RWPE1 (cell line): ENCODE measurements at places on chromosomes 7 and 10.

- no peak for DNase-seq
These were observed 184.7 kb upstream of the PFKP start for GRCh38 chr10:2882628-2883027.

DNA sequence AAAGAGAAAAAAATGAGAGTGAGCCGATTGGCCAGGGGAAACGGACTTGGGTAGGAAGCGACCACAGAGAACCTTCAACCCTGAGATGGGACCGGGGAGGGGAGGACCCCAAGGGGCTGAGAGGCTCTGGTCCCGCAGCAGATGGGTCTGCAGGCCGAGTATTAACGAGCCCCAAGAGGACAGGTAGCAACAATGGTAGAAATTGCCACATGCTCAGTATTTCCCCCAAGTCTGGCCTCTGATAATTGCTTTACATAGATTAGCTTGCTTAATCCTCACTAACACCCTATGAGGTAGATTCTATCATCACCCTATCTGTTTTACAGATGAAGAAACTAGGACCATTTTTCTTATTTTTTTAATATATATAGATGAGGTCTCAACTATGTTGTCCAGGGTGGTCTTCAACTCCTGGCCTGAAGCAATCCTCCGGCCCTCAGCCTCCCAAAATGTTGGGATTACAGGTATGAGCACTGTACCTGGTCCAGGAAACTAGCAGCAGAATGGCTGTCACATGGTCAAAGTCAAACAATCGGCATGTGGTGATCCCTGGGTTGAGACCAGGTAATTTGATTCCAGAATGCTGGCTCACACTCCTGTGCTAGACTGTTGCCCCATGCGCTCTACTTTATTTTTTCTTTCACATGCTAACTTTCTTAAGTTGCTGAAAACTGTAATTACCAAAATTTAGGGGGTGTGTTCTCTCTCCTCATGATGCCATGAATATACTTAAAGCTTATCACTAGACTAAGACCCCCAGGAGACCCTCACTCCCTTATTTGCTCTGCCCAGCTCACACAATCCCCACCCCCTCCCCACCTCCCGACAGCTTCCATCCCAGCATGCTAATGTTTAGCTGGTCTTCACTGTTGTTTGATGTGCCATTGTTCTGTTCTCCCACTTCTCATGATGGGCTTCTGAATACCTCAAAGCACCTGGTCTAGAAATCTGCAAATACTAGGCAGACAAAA, 67.9 kb upstream of the AFAP1L2 start:
- no peak for DNase-seq

- no peak for DNase-seq
These were observed 27.3 kb downstream of the SGMS1 start for GRCh38 chr10:50596456-50596855.

DNA sequence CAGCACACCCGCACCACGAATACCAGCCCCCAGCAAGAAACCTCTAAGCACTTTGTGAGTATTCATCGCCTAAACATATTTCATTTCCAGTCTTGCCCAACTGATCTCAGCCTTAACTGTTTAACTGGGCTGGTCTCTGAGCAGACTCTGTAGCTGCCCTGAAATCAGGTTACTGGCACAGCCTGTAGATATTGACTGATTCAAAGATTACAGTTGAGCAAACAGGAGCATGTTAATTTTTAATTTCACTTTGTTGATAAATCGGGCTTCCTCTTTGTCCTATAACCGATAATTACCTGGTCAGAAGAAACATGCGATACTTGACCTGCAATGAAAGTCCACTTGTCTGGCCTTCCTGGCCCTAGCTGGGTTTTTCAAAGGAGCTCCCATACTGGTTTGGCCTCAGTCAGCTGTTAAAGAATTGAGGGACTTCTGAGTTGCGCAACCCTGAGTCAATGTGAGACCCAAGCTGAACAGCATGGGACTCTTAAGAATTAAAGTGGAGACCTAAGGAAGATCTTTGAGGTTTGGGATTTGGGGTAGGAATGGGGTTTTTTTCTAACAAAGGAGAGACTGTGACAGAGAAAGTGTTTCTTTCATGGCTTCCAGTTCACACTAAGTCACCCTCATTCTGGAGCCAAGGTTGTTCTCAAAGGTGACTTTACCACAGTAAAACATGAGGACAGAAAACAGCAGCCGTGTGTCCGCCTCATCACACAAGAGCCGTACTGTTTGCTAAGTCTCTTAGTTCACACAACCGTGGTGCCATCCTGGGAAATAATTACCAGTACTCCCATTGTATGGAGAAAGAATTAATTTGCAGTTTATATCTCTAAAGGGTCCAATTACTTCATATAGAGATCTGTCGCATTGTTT, 75.9 kb downstream of the PPP1R3C start:
- no peak for DNase-seq

DNA sequence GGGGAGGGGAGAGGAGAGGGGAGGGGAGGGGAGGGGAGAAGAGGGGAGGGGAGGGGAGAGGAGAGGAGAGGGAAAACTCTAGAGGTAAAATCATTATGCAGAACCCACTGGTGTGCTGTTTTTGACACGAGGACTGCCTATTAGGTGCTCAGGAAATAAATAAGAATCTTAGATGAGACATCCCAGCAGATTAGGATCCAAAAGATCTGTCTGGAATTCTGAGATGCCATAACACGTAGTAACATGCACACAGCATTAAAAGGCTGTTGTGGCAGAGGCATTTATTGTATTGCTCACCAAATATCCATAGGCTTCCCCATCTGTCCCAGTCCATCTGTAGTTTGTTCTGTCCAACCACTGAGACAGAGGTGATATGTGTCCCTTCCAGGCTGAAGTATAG, 40.8 kb upstream of the KMT2E start:
- DNase-seq, result peak; percentile 77

GRCh38 chr7:98054585-98054984, 52.1 kb upstream of the LMTK2 start:
- no peak for DNase-seq

DNA sequence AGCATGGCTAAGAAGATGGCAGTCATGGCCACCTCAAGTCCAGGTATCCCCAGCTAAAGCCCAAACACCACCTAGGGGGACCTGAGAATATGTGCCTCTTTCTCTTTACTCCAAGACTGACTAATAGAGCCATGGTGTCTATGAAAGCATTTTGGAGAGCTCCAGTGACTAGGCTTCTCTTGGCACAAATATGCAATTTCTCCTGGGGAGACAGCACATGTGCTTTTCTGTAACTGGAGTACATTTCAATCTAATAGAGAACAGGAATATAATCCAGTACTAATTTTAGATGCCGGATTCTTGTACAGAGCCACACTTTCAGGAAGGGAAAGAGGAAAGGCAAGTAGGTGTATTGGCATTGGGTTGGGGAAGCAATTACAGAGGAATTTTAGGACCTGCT, 260.1 kb downstream of the BMPER start:
- DNase-seq, result no peak

DNA sequence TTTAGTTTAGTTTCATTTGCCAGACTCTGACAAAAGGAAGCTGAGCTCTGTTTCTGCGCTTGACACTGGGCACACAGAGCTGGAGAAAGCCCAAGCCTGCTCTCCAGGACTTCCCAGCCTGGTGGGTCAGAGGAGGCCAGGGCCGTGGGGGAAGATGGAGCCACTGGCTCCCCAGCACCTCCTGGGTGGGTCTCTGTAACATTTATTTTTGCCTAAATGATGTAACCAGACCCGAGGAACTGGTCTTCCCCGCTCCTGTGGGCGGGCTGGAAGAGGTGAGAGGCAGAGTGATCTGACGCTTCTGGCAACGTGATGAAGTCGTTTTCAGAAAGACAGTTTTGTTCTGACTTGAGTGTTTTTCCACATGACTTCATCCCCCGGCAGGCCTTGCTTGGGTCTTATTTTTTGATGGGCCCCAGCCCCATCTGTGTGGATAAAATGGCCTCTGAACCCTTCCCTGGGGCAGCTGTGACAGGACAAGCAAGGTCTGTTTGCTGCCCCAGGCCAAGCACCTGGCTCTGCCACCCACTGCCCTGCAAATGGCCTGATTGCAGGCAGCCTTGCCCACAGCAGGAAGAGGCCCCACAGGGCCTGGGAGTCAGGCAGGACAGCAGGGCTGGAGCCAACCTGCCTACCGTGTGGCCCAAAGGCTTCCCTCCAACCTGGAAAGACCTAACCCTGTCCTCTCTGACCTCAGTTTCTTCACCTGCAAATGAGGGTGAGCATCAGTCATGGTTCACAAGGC, 304.9 kb upstream of the ZMIZ1 start:
- DNase-seq, result no peak

DNA sequence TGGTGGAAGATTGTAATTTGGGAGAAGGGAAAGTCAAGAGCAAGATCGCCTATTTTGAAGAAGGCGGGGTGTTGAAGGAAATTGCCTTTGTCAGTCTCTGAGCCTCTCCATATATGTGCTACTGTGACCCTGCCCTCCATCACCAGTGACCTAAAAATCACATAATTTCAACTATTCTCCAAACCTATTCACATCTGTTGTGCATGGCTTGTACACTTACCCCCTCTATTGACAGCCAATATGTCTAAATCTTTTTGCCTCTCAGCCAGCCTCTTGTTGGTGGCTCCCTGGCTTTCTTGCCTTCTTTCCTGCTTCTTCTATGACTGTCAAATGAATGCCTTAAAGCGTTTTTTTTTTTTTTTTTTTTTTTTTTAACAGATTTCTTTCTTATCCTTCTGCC, 295.6 kb downstream of the AUTS2 start:
- no peak for DNase-seq

DNA sequence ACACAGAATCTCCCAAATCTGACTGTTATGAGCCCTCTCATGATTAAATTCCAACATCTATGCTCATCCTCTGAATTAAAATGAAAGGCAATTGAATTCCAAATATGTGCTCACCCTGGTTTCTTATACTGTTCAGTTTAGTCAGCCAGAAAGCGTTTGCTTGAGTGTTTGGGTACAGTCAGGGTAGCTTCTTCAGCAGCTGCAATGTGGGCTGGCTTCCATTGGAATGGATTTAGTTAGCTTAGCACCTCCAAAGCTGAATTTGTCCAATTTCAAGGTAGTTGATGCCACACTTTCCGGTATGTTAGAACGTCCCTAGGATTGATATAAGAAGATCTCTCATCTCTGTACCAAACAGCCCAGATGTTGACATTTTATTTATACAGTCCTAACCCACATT, 9.3 kb downstream of the KLHL7 start:
- no peak for DNase-seq
